Endothelial cell (in vitro differentiated cells): ENCODE measurements at places on chromosomes 4 and X. TPM values are rescaled to one million over a fixed set of nuclear protein-coding genes. Genes with fewer than 3 reads are reported as not detected.

DNA sequence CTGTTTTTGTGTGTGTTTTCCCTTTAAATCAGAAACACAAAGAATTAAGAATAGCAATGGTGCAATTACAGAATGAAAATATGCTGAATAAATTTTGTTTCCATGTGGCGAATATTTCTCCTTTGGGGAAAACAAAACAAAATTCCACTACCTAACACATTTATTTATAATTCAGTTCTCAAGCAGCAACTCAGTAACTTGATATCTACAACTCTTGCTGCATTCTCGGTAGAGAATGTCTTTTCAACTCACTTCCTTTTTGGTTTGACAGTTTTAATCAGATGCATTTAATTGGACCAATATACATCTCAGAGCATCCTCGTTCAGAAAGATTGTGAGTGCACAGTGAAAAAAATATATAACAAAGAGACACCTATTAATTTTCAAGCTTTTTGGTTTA lies 30.8 kb downstream of the ZNF827 start:
- DNase-seq: no peak

RTL3 gene
- not detected for total RNA-seq

GRCh38 chr4:129515356-129515755 lies 419.4 kb downstream of the C4orf33 start:
- DNase-seq: no peak

UGT2A1 gene
- not detected for total RNA-seq

GRXCR1 gene
- not detected for total RNA-seq

GRCh38 chrX:26070882-26071281 lies 67.3 kb upstream of the MAGEB18 start:
- DNase-seq: no peak

- no peak for DNase-seq
Observed at GRCh38 chr4:21077967-21078366, 377.7 kb downstream of the PACRGL start.

GRCh38 chr4:108342325-108342970 lies 173.7 kb upstream of the LEF1 start:
- DNase-seq: no peak

SOD3 gene
- 1.6 TPM for total RNA-seq

DNA sequence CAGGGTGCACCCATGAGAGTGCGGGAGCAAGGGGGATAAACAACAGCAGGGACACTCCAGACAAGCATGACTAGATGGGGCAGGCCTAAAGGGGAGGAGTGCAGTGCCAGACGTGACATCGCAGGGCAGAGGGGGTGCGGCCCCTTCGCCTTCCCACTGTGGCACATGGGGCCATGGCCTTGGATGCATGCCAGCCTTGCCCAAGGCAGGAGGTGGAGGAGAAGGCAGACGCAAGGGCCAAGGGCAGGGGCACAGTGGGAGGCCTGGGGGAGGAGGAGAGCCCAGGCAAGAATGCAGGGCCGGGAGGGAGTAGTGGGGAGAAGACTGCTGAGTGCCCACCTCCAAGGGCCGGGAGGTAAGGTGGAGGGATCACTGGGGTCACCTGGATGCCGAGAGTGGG lies 21.6 kb downstream of the PNMA6E start:
- DNase-seq: no peak

EGF gene
- 15.0 TPM for total RNA-seq

GRCh38 chrX:140123446-140123845 lies 158.1 kb upstream of the CXorf66 start:
- DNase-seq: peak; percentile 16

PCDH10 gene
- 10.8 TPM for total RNA-seq

DNA sequence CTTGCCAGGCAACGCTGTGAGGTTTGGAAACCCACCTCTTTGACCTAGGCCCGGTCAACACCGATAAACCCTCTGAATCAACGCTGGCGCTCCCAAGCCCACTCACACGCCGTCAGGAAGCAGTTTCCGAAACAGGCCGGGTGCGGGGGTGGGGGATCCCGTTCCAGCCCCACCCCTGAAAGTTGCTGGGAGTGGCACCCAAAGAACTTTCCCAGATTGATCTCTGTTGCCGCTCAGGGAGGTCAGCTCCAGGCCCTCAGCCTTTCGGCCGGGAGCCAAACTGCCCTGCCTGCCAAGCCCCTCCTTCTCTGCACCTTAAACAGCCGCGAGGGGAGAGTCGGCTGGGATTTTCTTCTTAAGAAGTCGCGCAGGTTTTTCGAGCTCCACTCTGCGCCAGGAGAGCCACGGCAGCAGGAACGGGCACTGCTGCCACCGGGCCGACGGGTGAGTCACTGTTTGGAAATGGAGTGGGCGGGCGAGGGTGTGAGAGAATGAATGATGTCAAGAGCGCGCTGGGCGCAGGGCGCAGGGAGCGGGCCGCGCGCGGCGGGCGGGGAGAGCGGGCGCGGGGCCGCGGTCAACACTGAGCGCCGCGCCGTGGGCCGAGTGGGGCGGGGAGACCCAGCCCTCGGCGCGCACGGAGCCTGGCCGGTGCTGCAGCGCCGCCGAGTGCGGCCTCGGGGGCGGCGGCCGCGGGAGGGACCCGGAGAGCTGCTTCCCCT lies at the start of gene SGMS2:
SGMS2 (plus strand) TSS at position 583 of the 722 bp plus-strand sequence. CDS start 70,622 bp downstream, outside the sequence.
- peak; percentile 44 for DNase-seq

F9 gene
- not detected for total RNA-seq

MID2 gene
- total RNA-seq: 7.2 TPM

SSX2 gene
- total RNA-seq: not detected
